ENCODE measurements at places on chromosomes 13 and 19.

- no peak for DNase-seq
Observed at GRCh38 chr13:50842251-50842989, 1.1 kb downstream of the DLEU7 start.

DNA sequence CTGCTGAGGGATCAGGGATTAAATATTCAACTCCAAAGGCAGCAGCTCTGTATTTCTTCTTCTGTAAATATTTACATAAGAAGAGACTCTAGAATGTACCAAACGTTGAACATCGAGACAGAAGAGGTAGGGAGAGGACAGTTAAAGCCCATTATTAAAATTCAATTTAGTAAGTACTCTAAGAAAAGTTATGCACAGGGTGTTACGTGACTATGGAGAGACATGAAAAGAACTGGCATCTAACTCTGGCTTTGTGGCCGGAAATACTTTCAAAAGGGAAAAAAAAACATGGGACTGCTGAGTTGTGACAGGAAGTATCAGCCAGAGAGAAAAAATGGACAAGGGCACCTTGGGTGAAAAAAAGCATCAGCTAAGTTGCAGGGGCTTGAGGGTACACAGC is 36.7 kb downstream of the LNX2 start:
- DNase-seq: no peak

GRCh38 chr19:45045671-45046353 is 7.0 kb downstream of the CLASRP start:
- no peak for DNase-seq

DNA sequence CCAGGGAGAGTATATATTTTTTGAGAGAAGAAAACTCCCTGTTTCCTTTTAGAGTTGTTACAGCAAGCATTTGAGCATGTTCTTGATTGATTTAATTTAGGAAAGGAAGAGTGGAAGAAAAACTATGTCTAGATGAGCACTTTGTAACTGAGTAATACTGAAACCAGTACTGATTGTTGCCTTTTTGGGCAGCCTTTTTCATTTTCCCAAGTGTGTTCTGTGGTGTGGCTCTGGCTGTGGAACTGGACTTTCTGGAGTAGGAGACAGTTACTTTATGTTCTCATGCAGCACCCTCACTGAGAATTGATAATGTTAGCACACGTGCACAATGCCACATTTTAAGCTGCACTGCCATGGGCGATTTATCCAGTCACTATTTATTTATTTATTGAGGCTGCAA is 211.5 kb downstream of the LMO7 start:
- DNase-seq: no peak

- DNase-seq: no peak
Observed at GRCh38 chr19:55258476-55258827, 365 bp downstream of the PPP6R1 start.

DNA sequence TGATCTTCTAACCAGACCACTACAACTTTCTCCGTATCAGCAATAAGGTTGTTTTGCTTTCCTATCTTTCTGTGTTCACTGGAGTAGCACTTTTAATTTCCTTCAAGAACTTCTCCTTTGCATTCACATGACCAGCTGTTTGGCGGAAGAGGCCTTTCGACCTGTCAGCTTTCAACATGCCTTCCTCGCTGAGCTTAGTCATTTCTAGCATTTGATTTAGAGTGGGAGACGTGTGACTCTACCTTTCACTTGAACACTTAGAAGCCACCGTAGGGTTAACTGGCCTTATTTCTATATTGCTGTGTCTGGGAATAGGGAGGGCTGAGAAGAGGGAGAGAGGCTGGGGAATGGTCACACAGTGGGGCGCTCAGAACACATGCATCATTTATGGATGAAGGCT is 104.7 kb downstream of the TUBGCP3 start:
- no peak for DNase-seq

GRCh38 chr19:19022380-19022961 is 10.8 kb downstream of the SUGP2 start:
- DNase-seq: no peak

GRCh38 chr13:35159041-35159440 is 217.0 kb downstream of the NBEA start:
- no peak for DNase-seq

DNA sequence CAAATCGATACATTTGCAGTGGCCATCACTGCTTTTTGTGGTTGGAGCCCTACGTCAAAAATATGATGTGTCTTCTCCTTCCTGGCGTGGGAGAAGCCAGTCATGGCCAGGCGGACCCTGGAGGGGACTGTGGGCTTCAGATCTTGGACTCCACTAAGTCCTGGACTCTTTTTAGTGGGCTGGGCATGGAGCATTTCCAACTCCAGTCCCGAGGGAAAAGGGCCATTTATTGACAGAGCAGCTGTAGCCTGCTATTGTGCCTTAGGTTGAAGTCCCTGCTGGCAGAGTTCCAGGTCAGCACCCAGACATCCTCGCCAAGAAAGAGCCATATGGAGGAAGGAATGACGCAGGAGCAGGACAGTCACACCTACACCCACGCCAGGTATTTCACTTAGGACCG is 179.2 kb upstream of the ZNF507 start:
- DNase-seq: peak; percentile 18

DNA sequence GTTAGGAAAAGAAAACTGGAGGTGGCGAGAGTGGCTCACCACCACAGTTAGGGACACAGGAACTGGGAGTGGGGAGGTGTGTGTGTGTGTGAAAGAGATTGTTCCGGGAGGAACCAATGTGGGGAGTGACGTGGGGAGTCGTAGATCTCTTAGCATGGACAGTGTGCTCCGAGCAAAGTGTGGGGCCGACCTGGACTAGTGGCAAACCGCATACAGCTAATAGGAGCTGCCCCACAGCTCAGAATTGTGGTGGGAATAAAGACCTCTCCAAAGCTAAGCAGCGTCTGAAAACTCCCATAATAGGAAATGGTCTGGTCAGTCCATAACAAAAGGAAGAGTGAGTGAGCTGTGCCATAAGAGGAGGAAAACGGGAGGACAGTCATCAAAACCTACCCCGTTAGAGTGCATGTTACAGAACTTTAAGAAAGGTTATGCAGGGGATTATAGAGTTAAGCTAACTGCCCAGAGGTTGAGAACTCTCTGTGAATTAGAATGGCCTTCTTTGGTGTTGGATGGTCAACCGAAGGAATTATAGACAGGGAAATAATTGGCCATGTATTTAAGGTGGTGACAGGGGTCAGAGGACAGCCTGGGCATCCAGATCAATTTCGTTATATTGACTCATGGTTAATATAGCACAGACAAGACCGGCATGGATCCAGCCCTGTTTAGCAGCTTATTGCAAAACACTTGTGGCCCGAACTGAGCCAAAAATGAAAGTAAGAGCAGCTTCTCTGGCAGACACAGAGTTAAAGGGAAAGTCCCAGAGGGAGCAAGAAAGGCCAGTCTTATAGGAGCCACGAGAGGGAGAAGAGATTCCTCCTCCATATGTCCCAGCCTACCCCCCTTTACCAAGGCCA is 8.9 kb upstream of the SLC15A1 start:
- DNase-seq: no peak

- DNase-seq: peak; percentile 62
Observed at GRCh38 chr13:102642475-102642874, 45.7 kb downstream of the TPP2 start.

DNA sequence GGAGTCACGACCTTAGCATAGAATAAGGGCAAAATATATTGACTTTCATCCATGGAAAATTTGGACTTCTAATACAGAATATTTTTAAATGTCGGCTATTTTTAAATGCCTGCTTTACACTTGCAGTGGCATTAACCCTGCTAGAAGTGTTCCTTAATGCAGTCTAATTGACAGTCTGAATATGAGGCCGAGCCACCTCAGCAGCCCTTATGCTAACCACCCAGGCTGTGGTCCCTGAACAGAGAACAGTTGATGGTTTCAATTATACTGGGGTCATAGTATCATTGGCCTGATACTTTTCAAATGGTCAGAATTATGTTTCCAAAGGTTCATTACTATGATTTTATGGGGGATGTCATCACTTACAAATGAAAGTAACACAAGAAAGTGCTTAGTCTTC is 764.7 kb upstream of the SLITRK1 start:
- no peak for DNase-seq

DNA sequence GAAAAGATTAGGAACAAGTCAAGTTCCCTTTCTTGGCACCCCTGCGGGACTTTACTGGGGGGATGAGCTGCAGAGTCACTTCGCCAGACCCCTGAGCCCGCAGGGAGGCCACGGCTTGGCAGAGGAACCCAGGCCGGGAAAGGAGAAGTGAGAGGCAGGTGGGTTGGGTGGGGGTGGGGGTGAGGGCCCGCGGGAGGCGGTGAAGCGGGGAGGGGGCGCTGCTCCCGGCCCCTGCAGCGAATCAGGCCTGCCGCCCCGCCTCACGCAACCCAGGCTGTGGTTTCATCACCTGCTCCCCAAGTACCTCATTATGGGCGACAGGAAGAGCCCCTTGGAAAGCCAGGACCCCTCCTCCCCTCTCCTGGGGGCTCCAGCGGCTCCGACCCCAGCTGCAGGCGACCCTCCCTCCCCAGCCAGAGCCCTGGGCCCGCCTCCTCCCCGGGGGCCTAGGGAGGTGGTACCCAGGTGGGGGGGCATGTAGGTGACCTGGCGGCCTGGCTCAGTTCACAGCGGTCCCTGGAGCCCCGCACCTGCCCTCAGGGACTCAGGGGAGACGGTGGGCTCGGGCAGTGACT is 9.5 kb downstream of the MEF2B start:
- DNase-seq: no peak

- no peak for DNase-seq
Observed at GRCh38 chr13:20616059-20616797, 49.3 kb downstream of the IFT88 start.

DNA sequence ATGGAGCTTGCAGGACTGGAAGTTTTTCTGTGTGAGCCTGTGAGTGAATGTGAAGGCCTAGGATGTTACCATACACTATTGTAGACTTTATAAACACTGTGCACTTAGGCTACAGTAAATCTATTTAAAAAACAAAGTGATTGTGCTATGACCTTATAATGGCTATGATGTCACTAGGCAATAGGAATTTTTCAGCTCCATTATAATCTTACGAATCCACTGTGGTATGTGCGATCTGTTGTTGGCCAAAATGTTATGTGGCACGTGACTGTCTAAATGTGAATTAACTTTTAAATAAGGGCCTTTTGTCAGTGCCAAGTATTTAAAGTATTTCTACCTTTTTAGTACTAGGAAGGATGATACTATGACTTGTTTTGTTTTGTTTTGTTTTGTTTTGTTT is 54.9 kb downstream of the DPY19L3 start:
- DNase-seq: no peak

GRCh38 chr19:48108997-48109782 is 1.4 kb downstream of the PLA2G4C start:
- no peak for DNase-seq

DNA sequence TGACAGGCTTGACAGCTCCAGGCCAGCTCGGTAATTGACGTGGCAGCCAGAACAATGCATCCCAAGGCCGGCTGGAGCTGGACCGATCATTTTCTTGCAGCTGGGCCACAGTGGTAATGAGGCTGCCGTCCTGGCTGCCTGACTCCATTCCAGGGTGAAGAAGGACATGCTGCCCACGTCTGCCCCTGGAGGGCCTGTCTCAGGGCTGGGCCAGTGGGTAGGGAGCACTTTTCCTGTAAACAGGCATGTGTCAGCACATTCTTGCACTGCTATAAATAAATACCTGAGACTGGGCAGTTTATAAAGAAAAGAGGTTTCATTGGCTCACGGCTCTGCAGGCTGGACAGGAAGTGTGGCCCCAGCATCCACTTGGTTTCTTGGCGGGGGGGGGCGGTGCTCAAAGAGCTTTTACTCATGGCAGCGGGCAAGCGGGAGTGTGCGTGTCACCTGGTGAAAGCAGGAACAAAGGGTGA is 38.1 kb upstream of the KCTD15 start:
- DNase-seq: no peak

DNA sequence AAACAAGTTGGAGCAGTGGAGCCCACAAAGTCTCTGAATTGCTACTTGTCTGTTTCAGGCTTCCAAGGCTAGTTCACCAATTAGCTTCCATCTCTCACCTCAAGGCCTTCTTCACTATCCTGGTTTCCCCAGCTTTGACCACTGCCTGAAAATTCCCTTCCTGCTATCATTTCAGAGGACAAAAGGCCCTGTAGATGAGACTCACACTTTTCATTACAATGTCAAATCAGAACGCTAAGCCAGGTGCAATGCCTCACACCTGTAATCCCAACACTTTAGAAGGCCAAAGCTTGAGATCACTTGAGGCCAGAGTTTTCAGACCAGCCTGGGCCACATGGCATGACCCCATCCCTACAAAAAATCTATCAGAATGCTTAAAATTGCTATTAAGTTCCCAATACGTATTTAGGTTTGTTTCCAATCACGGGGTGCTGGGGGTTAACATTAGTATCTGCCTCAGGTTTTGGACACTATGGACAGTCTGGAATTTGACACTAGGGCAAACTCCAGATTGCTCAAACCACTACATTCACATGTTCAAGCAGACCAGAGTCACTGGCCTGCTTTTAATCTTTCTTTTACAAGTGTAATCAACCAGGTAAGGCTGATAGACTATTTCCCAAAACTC is 5.5 kb downstream of the TPT1 start:
- no peak for DNase-seq

GRCh38 chr19:18868380-18869022 is 27.5 kb downstream of the CERS1 start:
- no peak for DNase-seq

- no peak for DNase-seq
Observed at GRCh38 chr13:99686944-99687411, 185.7 kb downstream of the TM9SF2 start.

GRCh38 chr13:19672990-19673389 is 39.5 kb downstream of the MPHOSPH8 start:
- DNase-seq: no peak

GRCh38 chr19:19591133-19591825 is 27.2 kb downstream of the PBX4 start:
- DNase-seq: peak; percentile 59
